Fibroblast of upper back skin (primary cell): ENCODE measurements at places on chromosomes 7 and 10.

DNA sequence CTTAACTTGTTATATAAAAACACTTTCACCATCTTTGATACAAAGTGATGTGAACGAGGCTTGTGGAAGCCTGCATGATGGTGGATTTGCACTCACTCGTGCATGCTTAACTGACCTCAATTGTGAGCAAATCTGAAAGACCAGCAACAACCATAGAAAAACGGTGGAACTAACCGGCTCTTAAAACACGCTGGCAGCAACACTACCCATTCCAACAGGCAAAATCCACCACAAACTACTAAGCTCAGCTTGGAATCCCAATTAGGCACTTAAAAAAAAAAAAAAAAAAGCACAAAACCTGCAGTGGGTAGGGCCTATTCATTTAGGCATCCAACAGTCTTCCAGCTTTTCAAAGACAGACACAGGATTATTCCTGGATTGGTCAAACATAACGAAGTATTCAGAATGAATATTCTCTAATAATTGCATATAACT lies 1.8 kb downstream of the GDI2 start:
- peak; percentile 36 for DNase-seq

DNA sequence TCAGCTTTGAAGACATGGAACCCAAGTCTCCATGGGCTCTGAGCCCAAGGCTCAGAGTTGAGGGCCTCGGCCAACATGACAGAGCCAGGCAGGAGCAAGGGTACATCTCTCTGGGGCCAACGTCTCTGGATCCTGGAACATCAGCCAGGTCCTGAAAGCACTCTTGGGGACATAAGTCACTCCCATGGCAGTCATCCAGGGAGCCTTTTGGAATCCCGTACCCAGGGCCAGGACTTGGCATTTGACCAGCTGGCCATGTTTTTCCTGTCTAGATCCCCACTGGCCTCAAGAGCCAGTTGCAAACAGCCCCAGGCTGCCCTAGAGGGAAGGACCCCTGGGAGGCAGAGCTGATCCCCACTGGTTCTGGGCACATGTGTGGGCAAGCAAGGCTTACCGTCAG lies 4.3 kb upstream of the CXCL12 start:
- DNase-seq = no peak

- DNase-seq = no peak
These were observed 6.8 kb upstream of the SLK start for GRCh38 chr10:103960103-103960502.

GRCh38 chr10:31372439-31372838 lies 53.4 kb downstream of the ZEB1 start:
- no peak for DNase-seq

DNA sequence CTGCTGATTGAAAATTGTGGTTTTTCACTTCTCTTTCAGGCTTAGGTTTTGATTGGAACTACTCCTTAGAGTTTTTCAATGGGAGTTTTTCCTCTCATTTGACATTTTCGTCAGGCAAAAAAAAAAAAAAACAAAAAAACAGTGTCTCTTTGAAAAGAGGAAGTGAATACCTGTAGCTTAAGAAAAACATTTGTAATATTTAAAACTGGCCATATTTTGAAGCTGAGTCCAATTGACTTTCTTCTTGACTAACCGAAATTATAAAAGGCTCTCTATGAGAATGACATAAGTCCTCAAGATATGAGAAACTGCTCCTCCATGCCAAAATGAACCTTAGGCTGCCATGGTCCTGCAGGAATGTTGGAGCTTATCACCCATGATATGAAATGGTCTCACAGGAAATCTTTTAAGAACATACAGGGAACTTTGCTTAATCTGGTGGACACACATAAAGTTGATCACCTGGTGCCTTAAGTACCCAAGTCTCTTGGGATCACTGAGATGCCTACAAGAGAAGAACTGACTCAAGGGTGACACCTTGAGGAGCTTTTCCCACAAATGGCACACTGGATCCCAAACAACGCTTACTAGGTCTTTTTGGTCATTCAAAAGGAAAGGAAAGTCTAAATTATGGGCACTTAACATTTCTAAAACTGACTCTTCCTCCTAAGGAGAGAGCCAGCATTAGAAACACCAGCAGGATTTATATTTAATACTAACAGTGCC lies 263.4 kb downstream of the CDC14C start:
- DNase-seq = no peak

- peak; percentile 26 for DNase-seq
These were observed 652.3 kb upstream of the MGMT start for GRCh38 chr10:128814782-128815181.

GRCh38 chr10:133264461-133264860 lies 12.2 kb downstream of the ADAM8 start:
- DNase-seq = no peak

GRCh38 chr10:107546986-107547385 lies 382.5 kb upstream of the SORCS1 start:
- no peak for DNase-seq

DNA sequence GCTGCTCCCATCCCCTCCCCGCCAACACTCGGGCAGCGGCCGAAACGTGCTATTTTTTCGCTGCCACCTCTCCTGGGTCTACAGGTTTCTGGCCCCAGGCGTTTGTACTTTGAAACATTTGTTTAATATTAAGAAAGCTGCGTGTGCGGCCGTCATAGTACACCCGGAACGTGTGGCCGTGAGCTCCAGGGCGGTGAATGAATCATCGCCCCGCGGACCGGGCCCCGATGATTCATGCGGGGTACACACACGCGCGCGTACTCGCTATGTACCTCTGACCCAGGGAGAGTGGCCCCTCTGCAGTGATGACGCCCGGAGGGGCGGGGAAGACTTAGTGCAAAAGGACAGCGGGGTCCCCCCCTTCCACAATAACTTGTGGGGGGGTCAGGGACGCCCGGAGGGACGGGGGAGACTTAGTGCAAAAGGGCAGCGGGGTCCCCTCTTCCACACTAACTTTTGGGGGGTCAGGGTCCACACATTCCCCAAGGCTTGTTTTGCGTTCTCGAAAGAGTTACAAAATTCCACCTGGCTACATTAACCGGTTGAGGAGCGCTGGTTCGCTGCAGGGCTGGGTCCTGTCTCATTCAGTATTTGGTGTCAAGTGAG lies 56.5 kb upstream of the PCGF5 start:
- DNase-seq = peak; percentile 75

- peak; percentile 64 for DNase-seq
These were observed 43.4 kb downstream of the GLRX3 start for GRCh38 chr10:130179640-130180039.

GRCh38 chr10:43922335-43923280 lies 273.9 kb upstream of the ZNF32 start:
- DNase-seq = no peak

DNA sequence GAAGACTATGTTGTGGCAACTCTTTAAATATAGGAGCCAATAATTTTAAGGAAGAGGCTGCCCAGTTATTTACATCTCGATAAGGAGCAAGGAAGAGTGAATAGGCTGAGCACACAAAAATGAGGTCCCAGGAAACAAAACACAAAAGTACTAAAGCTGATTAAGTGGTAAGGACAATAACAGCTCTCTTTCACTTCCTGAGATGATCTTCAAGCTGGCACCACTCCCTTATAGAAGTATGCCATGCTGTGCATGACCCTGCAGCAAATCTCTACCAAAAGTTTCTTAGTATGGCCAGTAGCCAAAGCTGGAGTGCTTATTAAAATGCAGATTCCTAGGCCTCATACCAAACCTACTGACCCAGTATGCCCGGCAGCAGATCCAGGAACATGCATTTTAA lies 39.7 kb downstream of the CADPS2 start:
- no peak for DNase-seq

GRCh38 chr10:78763651-78764395 lies 304.9 kb upstream of the ZMIZ1 start:
- DNase-seq = no peak

- DNase-seq = no peak
These were observed 87.2 kb downstream of the MDFIC start for GRCh38 chr7:115009139-115009538.

DNA sequence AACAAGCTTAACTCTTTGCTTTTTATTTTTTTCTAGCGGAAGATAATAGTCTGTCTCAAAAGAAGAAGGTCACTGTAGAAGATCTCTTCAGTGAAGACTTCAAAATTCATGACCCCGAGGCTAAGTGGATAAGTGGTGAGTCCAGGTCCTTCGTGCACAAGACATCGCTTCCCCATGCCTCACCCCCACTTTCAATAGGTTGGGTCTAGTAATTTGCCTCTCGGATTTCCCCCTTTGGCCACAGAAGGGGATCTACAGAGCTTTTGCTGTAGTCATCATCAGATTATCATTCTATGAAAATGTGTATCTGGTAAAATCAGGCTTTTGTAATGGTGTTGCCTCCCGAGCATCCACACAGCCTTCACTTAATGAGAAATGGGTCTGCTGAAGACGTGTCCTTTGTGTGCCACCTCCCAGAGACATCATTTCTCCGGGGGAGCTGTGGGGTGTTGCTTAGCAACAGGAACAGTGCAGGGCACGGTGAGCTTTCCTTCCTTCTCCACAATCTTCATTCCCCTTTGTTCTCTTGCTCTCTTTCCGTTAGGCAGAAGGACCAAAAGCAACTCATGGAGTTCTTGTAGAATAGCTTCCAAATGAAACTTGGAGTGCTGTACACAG lies 422.8 kb downstream of the DPP6 start:
- no peak for DNase-seq

DNA sequence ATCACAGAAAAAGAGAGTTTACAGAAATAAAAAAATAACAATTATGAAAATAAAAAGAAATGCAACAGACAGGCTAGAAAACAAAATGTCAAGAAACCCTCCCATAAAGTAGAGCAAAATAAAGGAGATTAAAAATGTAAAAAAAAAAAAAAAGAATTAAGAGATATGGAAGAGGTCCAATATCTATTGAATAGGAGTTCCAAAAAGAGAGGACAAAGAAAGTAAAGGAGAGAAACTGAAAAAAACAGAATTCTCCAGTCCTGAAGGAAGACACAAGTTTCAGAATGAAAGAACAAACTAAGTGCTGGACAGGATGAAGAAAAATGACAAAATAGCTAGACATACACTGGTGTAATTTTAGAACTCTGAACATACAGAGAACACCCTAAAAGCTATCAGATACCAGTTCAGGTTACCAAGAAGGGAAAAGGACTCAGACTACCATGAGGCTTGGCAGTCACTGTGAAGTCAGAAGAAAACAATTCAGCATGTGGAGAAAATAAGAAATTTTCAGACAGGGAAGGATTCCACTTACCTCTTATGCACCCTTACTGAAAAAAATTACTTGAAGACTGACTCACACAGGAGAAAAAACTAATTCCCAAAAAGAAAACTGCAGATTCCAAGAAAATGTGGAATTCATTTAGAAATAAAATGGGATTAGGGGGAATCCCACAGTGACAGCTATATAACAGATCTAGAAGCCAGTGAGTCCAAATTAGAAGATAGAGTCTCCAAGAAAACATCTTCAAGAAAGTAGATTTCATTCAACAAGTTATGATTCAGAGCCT lies 40.4 kb upstream of the ABLIM1 start:
- DNase-seq = peak; percentile 74

GRCh38 chr7:149865437-149865836 lies 8.3 kb upstream of the ATP6V0E2 start:
- DNase-seq = peak; percentile 8

DNA sequence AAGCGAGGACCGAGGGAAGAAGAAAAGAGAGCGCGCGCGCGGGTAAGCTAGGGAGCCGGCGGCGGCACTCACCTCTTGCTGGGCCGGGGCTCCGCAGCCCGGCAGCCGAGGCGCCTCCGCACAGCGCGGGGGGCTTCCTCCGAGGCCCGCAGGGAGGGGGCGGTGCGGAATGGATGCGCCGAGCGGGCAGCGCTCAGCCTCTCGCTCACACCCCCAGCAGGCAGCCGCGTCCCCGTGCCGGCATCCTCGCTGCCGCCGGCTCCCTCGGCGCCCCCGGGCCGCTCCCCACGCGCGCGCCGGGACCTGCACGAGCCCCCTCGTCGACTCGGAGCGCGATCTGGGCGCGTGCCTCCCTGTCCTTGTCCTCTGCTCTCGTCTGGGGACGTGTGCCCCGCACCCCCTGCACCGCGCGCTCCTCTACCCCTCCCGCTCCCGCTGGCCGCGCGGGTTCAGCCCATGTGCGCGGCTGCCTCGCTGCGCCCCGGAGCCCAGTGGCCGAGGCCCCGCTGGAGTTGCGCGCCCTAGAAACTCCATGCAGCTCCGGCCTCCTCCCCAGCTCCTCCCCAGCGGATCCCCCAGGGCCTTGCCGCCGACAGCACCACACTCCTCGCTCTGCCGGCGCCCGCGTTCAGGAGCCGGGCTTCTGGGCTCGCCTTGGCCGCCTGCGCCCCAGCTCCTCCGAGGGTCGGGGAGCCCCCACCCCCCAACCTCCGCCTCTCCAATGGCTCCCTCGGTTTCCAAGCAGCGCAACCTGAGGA lies 75.3 kb downstream of the CALN1 start:
- DNase-seq = no peak

DNA sequence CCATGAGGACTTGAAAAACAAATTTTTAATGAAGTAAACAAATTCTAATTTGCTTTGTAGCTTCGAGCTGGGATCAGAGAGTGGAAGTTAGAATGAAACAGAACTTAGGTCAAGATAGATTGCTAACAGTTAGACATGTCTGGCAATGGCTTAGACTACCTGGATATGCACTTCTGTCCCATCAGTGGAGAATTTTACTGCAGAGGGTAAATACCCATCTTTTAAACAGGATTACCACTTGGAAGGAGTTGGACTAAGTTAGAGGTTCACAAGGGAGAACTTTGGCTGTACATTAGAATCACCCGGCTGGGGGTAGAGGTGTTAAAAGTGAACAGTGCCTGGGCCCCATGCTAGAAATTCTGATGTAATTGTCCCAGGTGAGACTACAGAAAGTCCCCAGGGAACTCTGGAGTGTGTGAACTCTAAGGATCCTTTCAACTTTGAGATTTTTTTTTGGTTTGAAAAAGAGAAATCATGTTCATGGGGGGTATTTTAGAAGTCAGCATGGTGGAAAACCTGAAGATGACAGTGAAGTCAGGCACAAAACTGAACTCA lies 35.5 kb downstream of the ENTPD1 start:
- no peak for DNase-seq

GRCh38 chr10:86730227-86730626 lies 26.2 kb upstream of the BMPR1A start:
- DNase-seq = no peak

DNA sequence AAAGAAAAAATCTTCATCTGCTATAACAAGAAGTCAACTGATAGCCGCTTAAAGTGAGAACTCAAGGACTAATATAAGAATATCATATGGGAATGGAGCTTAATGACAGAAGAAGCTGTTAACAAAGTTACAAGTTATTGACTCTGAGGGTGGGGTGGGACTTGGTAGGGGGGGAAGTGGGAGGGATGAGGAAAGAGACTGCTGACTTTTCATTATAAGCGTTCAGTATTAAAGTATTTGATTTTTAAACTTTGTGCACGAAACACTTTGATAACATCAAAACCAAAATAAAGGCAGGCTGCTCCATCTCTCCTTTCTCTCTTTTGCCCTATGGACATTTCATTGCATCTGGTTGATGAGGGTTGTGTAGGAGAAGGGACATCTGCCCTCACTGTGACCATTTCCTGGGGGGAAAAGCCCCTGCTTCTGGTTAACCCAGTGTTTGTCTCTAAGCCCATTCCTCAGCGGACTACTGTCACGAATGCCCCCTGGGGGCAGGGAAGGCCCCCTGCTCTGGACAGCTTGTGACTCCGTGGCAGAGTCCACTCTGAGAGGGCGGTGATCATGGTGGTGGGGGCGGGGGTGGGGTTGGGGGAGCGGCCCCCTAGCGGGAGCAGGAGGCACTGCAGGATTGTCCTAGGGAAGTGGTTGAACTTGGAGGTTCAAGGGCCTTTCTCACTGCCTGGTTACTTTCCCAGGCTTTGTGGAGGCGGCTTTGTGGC lies 17.4 kb downstream of the SLC13A4 start:
- DNase-seq = no peak

GRCh38 chr7:21565614-21566013 lies 22.8 kb downstream of the DNAH11 start:
- no peak for DNase-seq

GRCh38 chr10:3493621-3494020 lies 291.4 kb downstream of the KLF6 start:
- DNase-seq = no peak
